Esophagus squamous epithelium (tissue), 5 donors: ENCODE measurements at places on chromosomes 16 and 17. TPM values are rescaled to one million over a fixed set of nuclear protein-coding genes. Genes with fewer than 3 reads are reported as not detected.

DNA sequence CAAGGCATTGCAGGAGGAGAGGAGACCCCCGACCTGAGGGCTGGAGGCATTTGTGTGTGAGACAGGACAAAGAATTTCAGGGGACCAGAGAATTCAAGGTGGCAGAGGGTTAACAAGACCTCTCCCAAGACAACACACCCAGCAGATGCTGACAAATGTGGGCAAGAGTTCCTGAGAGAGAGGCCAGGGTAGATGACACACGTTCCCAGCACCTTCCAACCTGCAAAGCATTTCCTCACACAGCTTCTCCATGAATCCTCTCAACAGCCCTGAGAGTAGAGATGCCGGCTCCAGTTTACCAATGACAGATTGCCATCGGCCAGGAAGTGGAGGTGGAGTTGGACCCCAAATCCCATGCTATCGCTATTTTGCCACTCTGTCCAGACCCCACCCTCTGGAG lies 25.0 kb downstream of the WNT3 start:
- DNase-seq = no peak
- H3K4me1 ChIP-seq = no peaks in the 10 kb centered on the region
- no peaks in the 10 kb centered on the region for H3K36me3 ChIP-seq

Gene ARHGAP44
- 1.9 TPM for total RNA-seq

- peaks cover 29% of the 10 kb centered on the region for H3K36me3 ChIP-seq
- H3K27me3 ChIP-seq = no peaks in the 10 kb centered on the region
- no peak overlapping the region for H3K27ac ChIP-seq
- DNase-seq = no peak
- H3K4me1 ChIP-seq = peaks cover 32% of the 10 kb centered on the region
Observed at GRCh38 chr16:14569213-14569612, 60.8 kb downstream of the PARN start.

DNA sequence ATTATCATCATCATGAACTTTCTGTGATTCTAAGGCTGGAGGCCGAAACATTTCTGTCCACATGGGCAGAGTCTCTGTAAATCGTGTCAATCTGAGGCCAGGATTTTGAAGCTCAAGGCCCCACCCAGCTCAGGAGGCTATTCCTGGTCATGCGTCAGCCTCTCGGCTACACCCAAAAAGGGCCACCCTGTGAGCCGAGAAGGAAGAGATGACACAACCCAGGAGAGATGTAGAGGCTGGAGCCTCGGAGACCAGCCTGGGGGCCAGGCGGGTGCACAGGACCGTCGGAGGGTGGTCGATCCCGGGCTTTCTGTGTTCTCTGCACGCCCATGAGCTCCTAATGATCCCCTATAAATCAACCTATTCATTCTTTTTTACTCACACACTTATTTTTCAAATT lies 1.1 kb upstream of the CACNG1 start:
- DNase-seq = no peak
- no peaks in the 10 kb centered on the region for H3K27me3 ChIP-seq
- H3K27ac ChIP-seq = no peak overlapping the region
- H3K4me1 ChIP-seq = no peaks in the 10 kb centered on the region
- no peak overlapping the region for H3K4me3 ChIP-seq
- H3K36me3 ChIP-seq = no peaks in the 10 kb centered on the region

Gene SPATA20
- total RNA-seq = 35.0 TPM

Gene AHSP
- not detected for total RNA-seq

DNA sequence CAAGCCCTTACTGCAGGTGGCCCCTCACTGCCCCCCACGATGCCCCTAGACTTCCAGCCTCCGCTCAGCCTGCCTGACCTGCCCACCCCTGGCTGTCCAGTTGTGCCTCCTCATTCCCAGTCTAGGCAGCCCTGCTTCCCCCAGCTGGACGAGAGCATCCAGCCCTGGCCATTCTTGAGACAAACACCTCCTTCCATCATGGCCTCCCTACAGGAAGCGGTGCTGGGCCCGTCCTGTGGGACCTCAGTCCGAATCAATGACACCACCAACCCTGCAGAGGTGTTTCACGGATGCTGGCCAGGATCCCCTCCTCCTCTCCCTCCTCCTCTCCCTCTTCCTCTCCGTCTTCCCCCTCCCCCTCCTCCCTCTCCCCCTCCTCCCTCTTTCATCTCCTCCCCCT lies 28.3 kb downstream of the CCDC40 start:
- H3K27me3 ChIP-seq = no peaks in the 10 kb centered on the region
- no peak for DNase-seq
- H3K4me1 ChIP-seq = peaks cover 20% of the 10 kb centered on the region
- no peak overlapping the region for H3K4me3 ChIP-seq

Gene KRTAP4-5
- total RNA-seq = not detected

GRCh38 chr16:2964475-2965336 lies 631 bp downstream of the KREMEN2 start:
- H3K36me3 ChIP-seq = no peaks in the 10 kb centered on the region
- peaks cover 18% of the 10 kb centered on the region for H3K27me3 ChIP-seq
- H3K4me3 ChIP-seq = peak overlapping the region; percentile 65
- H3K27ac ChIP-seq = no peak overlapping the region
- no peak for DNase-seq

GRCh38 chr17:4940555-4941318 lies 669 bp downstream of the RNF167 start:
- peaks cover 18% of the 10 kb centered on the region for H3K36me3 ChIP-seq
- peaks cover 48% of the 10 kb centered on the region for H3K4me1 ChIP-seq
- H3K4me3 ChIP-seq = peak overlapping the region; percentile 75
- no peak for DNase-seq
- no peaks in the 10 kb centered on the region for H3K27me3 ChIP-seq

DNA sequence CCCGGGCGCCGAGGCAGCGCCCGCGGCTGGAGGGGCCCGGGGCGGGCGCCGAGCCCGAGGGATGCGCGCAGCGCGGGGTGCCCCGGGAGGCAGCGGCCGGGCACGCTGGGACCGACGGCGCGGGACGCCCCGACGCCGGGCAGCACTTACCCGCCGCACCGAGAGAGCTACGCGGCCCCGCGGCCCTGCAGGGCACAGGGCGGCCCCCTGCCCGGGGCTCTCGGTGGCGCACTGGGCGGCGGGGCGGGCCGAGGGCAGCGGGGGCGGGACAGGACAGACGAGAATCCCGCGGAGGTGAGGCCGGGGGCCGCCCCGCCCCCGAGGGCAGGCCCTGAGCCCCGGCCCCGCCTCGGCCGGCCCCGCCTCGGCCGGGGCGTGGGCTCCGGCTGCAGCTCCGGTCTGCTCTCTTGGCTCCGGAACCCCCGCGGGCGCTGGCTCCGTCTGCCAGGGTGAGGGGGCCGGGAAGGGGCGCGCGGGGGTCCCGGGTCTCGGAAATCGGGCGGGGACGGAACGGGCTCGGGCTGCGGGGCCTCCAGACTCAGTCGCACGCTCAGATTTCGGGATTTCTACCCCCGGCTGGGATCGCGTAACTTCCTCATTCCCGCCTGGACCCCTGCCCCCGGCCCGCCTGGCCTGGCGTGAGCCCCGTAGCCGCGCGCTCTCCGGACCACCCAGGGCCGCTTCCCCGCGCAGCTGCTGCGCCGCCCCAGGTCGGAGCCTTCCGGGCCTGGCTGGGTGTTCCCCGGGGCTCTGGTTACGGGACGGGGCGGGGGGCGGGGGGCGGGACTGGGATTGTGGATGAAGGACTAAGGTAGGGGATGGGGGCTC lies at the start of gene PLD2:
PLD2 (plus strand) TSS at position 376 of the 828 bp plus-strand sequence. CDS start 621 bp downstream, outside the sequence.
- peaks cover 34% of the 10 kb centered on the region for H3K36me3 ChIP-seq
- H3K4me3 ChIP-seq = peak within 1 kb of the TSS; percentile 69
- peak; percentile 28 for DNase-seq
- no peaks in the 10 kb centered on the region for H3K27me3 ChIP-seq

DNA sequence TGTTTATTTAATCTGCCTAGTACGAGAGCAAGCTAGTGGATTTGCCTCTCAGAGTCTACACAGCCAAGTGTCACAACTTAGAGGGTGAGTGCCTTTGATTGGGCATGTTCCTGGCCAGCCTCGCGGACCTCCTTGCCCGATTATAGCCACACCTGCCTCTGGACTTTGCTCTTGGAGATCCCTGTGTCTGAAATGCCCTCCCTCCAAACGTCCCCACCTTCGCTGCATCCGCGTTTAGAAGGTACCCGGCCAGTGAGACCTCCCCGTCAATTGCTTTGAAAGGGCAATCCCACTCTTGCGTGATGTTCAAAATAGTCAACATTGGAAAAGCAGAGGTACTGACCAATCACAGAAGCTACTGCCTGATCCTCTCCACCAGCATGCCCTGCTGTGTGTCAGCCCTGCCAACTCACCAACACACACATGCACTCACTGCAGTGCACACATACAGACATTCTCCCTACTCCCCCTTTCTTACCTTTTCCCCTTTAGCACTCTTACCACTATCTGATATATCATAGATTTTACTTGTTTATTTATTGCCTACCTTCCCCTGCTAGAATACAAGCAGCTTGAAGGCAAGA lies 6.5 kb upstream of the SDK2 start:
- no peak for DNase-seq
- no peaks in the 10 kb centered on the region for H3K36me3 ChIP-seq
- H3K27me3 ChIP-seq = no peaks in the 10 kb centered on the region
- no peaks in the 10 kb centered on the region for H3K4me1 ChIP-seq

- H3K4me3 ChIP-seq = no peak overlapping the region
- H3K4me1 ChIP-seq = no peaks in the 10 kb centered on the region
Observed at GRCh38 chr16:86281421-86281820, 228.9 kb upstream of the FOXF1 start.

- H3K36me3 ChIP-seq = no peaks in the 10 kb centered on the region
- H3K4me3 ChIP-seq = no peak overlapping the region
- DNase-seq = no peak
- peaks cover 87% of the 10 kb centered on the region for H3K27me3 ChIP-seq
- no peak overlapping the region for H3K27ac ChIP-seq
Observed at GRCh38 chr17:36461330-36462110, 25.0 kb upstream of the ZNHIT3 start.

Gene PRR35
- not detected for total RNA-seq

GRCh38 chr16:53094013-53094630 lies 39.3 kb downstream of the CHD9 start:
- H3K4me1 ChIP-seq = peaks cover 69% of the 10 kb centered on the region
- no peak overlapping the region for H3K4me3 ChIP-seq
- no peak for DNase-seq
- no peaks in the 10 kb centered on the region for H3K27me3 ChIP-seq
- H3K27ac ChIP-seq = peak overlapping the region; percentile 88

Gene AOC3
- total RNA-seq = 9.5 TPM

DNA sequence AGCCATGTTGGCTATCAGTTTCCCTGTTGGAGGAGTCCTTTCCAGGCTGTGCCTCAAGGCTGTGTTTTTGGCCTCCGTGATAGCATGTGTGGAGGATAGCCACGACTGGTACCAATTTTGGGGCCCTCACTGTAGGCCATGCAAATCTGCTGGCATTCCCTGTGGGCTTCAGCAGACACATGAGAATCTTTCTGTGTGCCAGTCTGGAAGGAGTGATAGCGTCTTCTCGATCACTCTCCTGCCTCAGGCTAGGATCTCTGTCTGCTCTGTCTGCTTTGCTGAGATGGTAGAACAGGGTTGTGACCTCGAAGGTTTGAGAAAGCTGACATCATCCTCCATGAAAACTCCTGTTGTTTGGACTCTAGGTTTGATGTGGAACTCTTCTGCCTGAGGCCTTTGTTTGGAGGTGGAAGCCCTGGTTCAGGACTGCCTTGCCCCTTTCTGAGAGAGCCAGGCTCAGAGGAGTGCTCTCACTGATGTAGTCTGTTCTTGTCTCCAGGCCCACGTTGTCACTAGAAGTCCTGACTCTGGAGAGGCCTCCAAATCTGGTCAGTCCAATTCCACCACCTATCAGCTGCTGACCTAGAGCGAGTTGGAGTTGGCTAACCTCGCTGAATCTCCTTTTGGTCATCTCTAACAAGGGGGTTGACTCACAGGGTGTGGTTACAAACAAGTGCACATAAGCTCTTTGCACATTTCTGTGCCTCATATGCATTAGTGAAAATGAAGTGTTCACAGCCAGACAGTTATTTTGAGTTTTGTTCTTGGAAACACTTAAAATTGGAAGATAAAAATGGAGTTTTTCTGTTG lies 12.1 kb upstream of the EDC4 start:
- H3K27me3 ChIP-seq = no peaks in the 10 kb centered on the region
- peaks cover 46% of the 10 kb centered on the region for H3K4me1 ChIP-seq
- H3K36me3 ChIP-seq = no peaks in the 10 kb centered on the region
- DNase-seq = no peak

Gene GPR139
- total RNA-seq = not detected

DNA sequence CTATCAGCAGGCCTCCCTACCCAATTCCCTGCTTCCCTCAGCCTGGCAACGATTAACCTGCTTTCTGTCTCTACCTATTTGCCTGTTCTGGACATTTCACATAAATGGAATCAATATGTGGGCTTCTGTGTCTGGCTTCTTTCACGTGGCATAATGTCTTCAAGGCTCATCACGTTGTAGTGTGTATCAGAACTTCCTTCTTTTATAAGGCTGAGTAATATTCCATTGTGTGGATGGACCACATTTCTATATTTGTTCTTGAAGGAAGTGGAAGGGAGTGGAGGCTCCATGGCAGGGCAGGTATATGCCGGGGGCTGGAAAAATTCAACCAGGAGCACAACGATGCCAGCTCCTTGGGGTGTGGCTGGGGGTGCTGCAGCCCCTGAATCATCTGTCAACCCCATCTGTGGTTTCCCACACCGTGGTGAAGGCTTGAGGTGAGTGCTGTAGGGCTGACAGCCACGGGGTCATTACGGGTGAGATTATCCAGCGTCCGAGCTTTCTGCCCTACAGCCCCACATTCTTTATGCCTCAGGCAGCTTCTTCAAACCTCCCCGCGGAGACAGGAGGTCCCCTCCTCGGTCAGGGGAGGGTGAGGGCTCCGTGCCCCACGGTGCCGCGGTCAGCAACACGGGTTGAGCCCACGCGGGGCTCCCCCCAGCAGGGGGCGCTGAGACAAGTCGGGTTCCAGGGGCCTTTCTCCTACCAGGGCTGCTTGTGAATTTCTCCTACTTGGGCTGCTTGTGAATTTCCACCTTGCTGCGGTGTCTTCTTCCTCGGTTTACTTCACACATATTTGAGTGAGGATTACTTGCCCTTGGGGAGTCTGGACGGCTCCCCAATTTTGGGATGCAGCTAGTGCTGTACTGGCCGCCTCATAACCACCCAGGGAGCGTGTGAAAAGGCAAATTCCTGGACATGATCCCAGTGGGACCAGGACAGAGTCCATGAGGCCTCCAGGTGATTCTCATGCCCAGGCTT lies 18.3 kb upstream of the WFIKKN2 start:
- peaks cover 9% of the 10 kb centered on the region for H3K4me1 ChIP-seq
- no peaks in the 10 kb centered on the region for H3K36me3 ChIP-seq
- H3K4me3 ChIP-seq = peak overlapping the region; percentile 45

DNA sequence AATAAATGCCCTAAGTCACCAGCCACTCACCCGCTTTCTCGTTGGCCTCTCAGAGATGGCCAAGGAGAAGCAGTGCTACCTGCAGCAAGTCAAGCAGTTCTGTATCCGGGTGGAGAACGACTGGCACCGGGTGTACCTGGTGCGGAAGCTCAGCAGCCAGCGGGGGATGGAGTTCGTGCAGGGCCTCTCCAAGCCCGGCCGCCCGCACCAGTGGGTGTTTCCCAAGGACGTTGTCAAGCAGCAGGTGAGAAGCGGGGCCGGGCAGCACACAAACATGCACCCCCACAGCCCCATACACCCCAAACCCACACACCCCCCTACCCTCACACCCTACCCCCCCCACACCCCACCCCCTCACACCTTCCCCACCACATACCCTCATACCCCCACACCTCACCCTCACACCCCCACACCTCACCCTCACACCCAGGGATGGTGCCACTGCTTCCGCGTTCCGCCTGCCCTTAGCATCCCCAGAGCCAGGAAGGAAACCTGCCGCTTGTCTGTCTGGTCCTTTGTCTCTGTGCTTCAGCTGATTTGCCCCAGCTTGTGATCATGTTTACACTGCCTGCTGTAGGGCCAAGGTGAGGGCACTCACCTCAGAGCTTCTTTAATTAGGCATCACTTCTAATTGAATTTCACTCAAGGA lies 41.9 kb upstream of the ENDOV start:
- H3K27me3 ChIP-seq = no peaks in the 10 kb centered on the region
- H3K4me3 ChIP-seq = no peak overlapping the region
- no peak for DNase-seq
